ENCODE measurements at places on chromosomes 7 and 10.

DNA sequence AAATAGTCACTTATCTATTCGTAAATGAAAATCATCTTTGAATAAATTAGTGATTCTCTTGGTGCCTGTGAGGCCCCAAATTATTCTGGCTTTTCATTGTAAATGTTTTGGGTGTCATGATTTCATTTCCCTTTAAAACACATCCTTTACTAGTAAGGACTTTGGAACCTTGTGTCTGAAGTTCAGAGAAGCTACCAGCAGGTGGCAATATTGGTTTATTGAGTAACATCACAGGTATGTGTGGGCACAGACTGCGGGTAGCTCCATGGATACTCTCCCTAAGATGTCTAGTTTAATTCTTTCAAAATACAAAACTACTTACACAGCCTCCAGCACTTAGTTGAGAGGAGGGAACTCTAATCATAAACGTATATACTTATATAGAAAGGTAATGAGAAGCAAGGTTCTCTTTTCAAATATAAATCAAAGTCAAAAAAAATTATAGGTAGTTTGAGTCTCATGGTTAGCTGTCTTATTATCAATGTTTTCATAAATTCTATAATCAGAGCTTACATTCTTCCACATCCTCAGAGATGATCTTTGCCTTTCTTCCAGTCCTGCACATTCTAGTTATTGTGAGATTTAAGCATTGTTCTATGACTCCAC is 449.6 kb downstream of the GRM8 start:
- peak; percentile 25 for DNase-seq

GRCh38 chr7:117950601-117951260 is 77.5 kb upstream of the CTTNBP2 start:
- no peak for DNase-seq

DNA sequence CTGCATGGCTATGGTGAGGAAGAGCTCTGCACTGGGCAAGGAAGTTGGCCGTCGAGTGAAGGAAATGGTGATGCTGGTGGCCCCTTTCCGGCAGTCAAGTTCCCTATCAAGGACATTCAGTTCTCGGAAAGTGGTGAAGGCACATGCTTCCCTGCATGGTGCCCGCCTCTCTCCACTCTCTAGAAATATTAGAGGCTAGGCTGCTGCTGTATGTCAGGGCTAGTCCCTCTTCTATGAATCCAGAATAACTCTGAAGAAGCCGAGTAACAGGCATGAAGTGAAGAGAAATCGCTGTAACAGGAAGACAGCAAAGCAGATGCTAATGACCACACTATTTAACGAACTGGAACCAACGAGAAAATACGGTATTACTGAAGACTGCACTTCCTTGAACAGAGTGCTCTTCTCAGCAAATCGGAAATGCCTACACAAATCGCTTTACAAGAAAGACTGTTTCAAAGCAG is 5.4 kb downstream of the IDI1 start:
- no peak for DNase-seq

- no peak for DNase-seq
Observed at GRCh38 chr7:149367418-149368180, 93.3 kb downstream of the ZNF777 start.

DNA sequence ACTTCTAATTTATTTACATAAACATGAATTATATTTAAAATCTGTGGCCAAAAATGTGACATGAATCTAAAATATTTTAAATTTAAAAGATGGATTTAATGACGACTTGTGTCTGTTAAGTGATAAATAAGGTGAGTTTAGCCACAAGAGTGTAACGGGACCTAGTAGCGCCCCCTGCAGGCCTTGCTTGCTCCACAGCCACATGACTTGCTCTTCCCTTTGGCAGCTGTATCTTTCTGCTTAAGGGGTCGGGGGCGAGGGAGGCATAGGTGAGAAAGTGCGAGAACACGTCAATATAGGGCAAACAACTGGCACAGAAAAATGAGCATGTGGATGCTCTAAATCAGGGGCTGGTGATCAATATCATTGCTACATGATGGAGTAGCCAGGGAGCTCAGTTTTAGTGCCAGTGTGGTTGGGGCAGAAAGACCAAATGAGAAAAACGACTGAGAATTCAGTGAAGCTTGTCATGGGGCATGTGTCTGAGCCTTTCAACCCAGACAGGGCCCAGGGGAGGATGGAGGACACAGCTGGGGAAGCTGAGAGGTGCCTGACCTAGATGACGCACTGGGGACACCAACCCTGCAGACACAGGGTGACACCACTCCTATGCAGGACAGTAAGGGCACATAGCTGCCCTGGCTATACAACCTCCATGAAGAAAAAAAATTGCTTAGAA is 49.8 kb downstream of the PAXIP1 start:
- peak; percentile 77 for DNase-seq

- DNase-seq, result peak; percentile 62
Observed at GRCh38 chr10:33265621-33266020, 68.8 kb downstream of the NRP1 start.

DNA sequence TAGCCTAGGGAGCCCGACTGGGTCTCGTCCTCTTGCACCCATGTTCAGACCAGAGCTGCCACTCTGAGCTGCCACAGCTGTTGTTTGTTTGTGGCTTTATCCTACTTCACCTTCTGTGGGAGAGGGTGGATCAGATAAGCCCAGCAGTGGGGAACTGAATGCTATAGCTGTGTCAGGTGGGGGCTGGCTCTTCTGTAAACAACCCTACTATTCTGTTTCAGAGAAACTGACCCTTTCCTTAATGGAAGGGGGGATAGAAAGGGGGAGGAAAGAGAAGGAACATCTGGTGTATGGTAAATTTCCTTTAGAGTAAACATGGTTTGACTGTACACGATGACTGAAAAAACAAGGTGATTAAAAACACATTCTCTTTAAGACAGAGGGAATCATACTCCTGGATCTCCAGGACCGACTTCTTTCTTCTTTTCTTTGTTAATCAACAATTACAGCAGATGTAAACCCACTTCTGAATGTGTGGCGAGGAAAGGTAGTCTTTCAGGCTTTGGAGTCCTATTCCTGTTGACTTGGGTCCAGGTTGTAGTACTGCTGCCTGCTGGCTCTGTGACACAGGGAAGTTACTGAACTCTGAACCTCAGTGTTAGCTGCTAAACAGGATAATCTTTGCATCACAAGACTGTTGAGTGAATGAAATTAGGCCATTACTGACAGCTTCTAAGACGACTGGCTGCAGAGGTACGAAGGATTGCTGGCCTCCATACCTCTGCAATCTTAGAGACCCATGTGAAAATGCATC is 6.0 kb downstream of the PRXL2A start:
- DNase-seq, result no peak

- DNase-seq, result peak; percentile 19
Observed at GRCh38 chr7:103989785-103990767, 618 bp upstream of the RELN start.

- no peak for DNase-seq
Observed at GRCh38 chr10:22479419-22479818, 134.1 kb downstream of the SPAG6 start.

- DNase-seq, result peak; percentile 53
Observed at GRCh38 chr7:1193593-1194424, 33.8 kb upstream of the ZFAND2A start.

GRCh38 chr7:2000153-2000687 is 232.5 kb downstream of the MAD1L1 start:
- DNase-seq, result no peak

GRCh38 chr10:25914776-25915175 is 19.3 kb upstream of the MYO3A start:
- no peak for DNase-seq

GRCh38 chr10:119496273-119496672 is 46.2 kb downstream of the RGS10 start:
- DNase-seq, result peak; percentile 82

DNA sequence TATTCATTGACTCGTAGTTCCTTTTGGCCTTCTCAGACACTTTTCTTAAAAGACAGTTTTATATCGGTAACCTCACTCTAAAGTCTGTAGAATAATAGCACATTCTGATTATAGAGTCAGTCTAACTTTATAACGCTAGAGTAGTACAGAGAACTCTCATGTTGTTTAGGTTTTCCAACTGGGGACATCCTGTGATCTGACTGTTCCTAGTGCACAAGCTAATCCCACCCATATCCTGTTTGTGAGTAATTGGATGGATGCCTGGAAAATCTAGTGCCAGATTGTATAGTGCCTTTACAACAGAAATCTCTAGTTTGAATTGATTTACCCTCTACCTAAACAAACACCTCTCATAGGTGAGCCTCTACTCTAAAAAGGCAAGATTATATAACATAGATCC is 107.4 kb downstream of the ZEB1 start:
- no peak for DNase-seq
